ENCODE measurements at places on chromosomes 7 and 10. TPM values are rescaled to one million over a fixed set of nuclear protein-coding genes. Genes with fewer than 3 reads are reported as not detected.

SUN3 gene
- total RNA-seq: not detected

MAT1A gene
- total RNA-seq: not detected

ATP5MK gene
- total RNA-seq: 162 TPM

KMT2C gene
- total RNA-seq: 21.4 TPM

AGAP6 gene
- 1.8 TPM for total RNA-seq

COBL gene
- total RNA-seq: not detected

SNCG gene
- total RNA-seq: 69.4 TPM

SOSTDC1 gene
- total RNA-seq: not detected

ATOH7 gene
- total RNA-seq: not detected

CPED1 gene
- total RNA-seq: 36.9 TPM

CALHM3 gene
- not detected for total RNA-seq
